Memory B cell (primary cell): ENCODE measurements at places on chromosomes 3 and 15.

DNA sequence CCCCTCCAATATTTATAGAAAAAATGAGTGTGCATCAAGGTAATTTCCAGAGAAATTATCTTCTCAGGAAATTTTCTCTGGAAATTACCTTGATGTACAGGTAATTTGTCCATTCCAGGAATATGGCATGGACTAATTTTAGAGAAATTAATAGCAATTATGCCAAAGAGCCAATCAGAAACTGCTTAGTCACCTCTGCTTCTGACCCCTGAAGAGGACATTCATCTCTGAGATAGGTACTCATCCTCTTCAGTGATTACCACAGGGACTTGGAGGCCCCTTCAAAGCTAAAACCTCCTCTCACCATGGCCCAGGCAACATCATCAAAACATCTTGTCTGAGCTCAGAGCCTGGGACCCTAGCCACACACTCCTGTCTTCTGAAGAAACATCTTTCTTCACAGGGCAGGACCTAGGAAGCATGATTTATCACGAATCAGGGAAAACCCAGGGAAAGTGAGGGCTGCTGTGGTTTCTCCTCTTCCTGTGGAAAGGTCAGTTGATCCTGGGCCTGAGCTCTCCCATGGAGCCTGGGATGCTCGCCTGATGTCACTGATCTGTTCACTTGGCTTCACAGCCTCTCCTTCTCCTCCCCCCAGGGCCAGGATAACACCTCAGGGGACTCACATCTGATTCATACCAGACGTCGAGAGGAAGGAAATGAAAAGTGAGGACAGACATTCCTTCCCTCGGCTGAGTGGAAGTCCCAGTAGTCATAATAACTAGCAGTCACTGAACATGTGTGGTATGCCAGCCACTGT is 210.5 kb downstream of the DTWD1 start:
- H3K4me1 ChIP-seq, result no peaks in the 10 kb centered on the region
- H3K36me3 ChIP-seq, result no peaks in the 10 kb centered on the region
- H3K27ac ChIP-seq, result no peak overlapping the region
- H3K4me3 ChIP-seq, result no peak overlapping the region
- no peak for DNase-seq

DNA sequence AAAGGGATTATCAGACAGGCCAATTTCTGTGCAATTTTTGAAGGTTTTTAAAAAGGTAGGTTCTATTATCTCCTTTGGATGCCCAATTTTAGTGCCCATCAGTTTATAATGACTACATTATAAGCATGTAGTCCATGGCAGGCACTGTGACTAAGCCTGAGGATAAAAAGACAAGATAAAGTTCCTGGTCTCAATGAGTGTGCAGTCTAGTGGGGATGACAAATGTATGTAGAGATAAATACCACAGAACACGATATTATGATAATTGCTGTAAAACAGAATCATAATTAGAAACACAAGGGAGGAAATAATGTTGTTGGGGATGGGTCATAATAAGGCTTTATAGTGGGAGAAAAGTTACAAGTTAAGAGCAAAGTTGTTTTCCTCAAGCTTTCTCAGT is 163.1 kb downstream of the ZNF385D start:
- H3K36me3 ChIP-seq, result no peaks in the 10 kb centered on the region
- no peak overlapping the region for H3K4me3 ChIP-seq
- no peaks in the 10 kb centered on the region for H3K27me3 ChIP-seq
- DNase-seq, result no peak
- no peak overlapping the region for H3K27ac ChIP-seq

GRCh38 chr15:47756872-47757271 is 39.6 kb downstream of the SEMA6D start:
- no peak for DNase-seq
- no peaks in the 10 kb centered on the region for H3K4me1 ChIP-seq
- H3K27ac ChIP-seq, result no peak overlapping the region
- H3K36me3 ChIP-seq, result peaks cover 1% of the 10 kb centered on the region

DNA sequence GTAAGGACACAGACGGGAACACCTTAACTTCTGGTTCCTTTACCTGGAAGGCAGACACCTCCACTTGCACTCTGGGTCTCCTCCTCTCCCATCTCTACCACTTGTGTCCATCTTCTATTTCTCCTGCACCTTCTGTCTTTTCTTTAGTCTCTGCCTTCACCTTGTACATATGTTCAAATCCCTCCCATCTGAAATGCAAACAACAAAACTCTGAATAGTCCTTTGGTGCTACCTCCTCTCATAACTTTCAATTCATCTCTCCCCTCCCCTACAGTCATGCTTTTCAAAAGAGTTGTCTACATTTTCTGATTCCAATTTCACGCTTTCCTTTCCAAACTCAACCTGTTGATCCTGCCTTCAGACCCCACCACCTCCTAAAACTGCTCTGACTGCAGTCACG is 5.3 kb upstream of the CRABP1 start:
- H3K36me3 ChIP-seq, result no peaks in the 10 kb centered on the region
- no peak for DNase-seq
- H3K4me3 ChIP-seq, result no peak overlapping the region
- H3K27ac ChIP-seq, result no peak overlapping the region
- H3K27me3 ChIP-seq, result peaks cover 14% of the 10 kb centered on the region

DNA sequence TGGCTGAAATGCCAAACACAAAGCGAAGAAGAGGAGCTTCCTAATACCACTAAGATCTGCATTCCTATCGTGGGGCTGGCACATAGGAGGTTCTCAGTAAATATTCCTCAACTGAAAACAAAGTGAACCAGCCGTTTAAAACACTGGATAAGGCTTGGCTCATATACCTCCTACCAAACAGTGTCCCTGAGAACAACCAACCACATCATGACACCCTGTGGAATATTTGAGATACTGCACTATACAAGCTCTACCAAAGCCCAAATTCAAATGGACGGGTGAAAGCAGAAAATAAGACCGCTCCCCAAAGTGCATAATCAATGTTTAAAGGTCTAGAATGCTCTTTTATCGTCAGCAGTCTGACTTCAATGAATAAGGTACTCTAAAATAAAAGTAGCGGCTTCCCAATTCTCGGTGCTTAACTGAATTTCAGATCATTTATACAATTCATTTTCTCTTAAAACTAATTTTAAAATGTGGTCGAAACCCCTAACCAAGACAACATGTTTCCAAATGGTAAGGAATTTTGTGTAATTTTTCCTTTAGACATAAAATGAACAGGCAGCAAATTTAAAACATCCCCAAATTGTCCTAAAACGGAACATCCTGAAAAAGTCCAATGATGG is 425.8 kb downstream of the ERC2 start:
- H3K27me3 ChIP-seq, result peaks cover 3% of the 10 kb centered on the region
- H3K36me3 ChIP-seq, result no peaks in the 10 kb centered on the region
- no peak overlapping the region for H3K27ac ChIP-seq
- no peak for DNase-seq
- H3K4me3 ChIP-seq, result no peak overlapping the region

DNA sequence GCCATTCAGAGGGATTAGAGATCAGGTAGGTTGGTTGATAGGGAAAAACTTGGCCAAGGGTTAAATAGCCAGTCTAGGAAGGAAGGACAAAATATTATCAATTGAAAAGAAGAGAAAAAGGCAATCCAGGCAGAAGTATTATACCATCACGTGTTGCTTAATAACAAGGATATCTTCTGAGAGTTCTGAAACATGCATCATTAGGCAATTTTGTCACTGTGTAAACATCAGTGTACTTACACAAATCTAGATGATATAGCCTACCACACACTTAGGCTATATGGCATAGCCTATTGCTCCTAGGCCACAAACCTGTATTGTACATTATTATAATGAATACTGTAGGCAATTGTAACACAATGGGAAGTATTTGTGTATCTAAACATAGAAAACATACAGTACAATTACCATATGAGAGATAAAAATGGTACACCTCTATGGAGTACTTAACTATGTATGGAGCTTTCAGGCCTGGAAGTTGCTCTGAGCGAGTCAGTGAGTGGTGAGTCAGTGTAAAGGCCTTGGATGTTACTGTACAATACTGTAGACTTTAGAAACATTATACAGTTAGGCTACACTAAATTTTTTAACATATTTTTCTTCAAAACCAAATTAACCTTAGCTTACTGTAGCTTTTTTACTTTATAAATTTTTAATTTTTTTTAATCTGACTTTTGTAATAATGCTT is 2.7 kb downstream of the TEX55 start:
- H3K36me3 ChIP-seq, result no peaks in the 10 kb centered on the region
- H3K27me3 ChIP-seq, result peaks cover 1% of the 10 kb centered on the region
- no peak overlapping the region for H3K4me3 ChIP-seq
- no peak overlapping the region for H3K27ac ChIP-seq

DNA sequence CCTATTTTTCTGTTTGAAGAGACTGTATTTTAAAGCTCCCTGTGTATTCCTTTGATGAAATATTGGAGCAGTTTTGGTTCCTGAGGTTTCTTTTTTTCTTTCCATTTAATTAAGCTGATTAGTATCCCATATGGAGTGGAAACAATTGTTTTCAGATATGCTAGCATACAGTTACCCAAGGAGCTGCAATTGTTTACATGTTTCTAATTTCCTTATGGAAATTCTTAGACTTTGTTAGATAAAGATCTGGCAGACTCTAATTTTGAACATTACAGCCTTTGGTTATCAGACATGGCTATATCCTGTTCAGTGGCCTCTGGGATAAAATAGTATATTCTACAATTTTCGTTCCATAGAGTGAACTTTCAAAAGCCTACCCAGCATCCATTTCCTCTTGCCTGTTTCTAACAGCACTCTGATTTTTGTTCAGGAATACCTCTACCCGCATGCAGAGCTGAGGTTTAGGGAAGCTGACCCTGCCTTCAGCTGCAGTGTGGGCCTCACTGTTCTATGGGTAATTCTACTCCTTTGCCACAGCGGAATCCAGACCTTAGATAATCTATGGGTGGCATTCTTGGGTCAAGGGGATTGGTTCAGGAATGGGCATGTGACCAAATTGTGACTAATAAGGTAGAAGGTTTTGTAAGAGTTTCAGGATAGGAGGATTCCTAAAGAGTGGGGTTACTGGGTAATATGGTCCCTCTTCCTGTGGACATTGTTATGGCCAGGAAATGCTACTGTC is 161.1 kb upstream of the ANKRD28 start:
- H3K36me3 ChIP-seq, result peaks cover 3% of the 10 kb centered on the region
- H3K4me1 ChIP-seq, result no peaks in the 10 kb centered on the region
- DNase-seq, result no peak
- H3K27ac ChIP-seq, result no peak overlapping the region

DNA sequence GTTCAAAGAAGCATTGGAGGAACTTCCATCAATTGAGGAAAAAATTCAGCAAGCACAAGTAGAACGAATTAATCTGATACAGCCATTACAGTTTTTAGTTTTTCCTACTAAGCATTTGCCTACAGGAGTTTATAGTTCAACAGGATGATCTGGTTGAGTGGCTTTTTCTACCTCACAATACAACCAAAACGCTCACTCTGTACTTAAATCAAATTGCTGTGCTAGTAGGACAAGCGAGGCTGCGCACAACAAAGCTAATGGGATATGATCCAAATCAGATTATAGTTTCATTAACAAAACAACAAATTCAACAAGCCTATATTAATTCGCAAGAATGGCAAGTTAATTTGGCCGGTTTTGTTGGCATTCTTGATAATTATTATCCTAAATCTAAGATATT is 44.2 kb downstream of the ETFA start:
- peaks cover 75% of the 10 kb centered on the region for H3K36me3 ChIP-seq
- no peaks in the 10 kb centered on the region for H3K4me1 ChIP-seq
- no peak overlapping the region for H3K4me3 ChIP-seq
- no peak for DNase-seq
- H3K27me3 ChIP-seq, result no peaks in the 10 kb centered on the region

GRCh38 chr3:16236856-16237393 is 27.8 kb downstream of the DPH3 start:
- H3K36me3 ChIP-seq, result peaks cover 3% of the 10 kb centered on the region
- H3K4me1 ChIP-seq, result no peaks in the 10 kb centered on the region
- peaks cover 9% of the 10 kb centered on the region for H3K27me3 ChIP-seq
- H3K27ac ChIP-seq, result no peak overlapping the region
- DNase-seq, result no peak

DNA sequence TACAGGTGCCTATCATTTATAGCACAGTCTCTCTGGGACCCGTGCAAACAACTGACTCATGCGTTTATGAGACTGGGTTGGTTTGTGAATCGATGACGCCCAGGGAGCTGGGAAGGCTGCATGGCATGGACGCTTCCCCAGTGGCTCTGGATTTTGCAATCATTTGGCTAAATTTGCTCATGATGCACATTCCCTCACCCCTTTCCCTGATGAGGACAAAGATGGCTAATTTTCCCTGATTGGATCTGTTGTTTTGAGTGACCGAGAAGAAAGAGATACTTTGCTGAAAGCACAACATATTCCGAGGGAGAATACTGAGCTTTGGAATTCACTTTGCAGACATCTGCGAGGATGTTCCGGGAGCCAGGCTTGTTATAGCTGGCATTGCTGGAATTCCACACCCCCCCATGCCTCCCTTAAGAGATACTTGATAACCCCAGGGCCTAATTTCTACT is 51.1 kb downstream of the CGNL1 start:
- H3K36me3 ChIP-seq, result no peaks in the 10 kb centered on the region
- H3K27me3 ChIP-seq, result peaks cover 11% of the 10 kb centered on the region
- no peak overlapping the region for H3K4me3 ChIP-seq
- no peaks in the 10 kb centered on the region for H3K4me1 ChIP-seq

DNA sequence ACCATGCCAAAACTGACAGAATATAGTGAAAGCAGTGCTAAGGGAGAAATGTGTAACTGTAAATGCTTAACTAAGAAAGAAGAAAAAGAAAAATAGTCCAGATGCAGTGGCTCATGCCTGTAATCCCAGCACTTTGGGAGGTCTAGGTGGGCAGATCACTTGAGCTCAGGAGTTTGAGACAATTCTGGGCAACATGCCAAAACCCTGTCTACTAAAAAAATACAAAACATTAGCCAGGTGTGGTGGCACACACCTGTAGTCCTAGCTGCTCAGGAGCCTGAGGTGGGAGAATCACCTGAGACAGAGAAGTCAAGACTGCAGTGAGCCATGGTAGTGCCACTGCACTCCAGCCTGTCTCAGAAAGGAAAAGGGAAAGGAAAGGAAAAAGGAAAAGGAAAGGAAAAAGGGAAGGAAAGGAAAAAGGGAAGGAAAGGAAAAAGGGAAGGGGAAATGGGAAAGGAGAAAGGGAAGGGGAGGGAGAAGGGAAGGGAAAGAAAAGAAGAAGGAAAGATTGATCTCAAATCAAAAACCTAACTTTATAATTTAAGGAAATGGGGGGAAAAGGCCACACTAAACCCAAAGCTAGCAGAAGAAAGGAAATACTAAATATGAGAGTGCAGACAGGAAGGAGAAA is 20.3 kb downstream of the C3orf33 start:
- H3K27ac ChIP-seq, result no peak overlapping the region
- H3K36me3 ChIP-seq, result peaks cover 20% of the 10 kb centered on the region
- no peaks in the 10 kb centered on the region for H3K27me3 ChIP-seq

GRCh38 chr3:14502472-14502871 is 37.7 kb downstream of the GRIP2 start:
- no peak overlapping the region for H3K4me3 ChIP-seq
- H3K27ac ChIP-seq, result no peak overlapping the region
- no peak for DNase-seq
- peaks cover 13% of the 10 kb centered on the region for H3K27me3 ChIP-seq
- H3K4me1 ChIP-seq, result no peaks in the 10 kb centered on the region

GRCh38 chr15:48307586-48307985 is 23.6 kb upstream of the DUT start:
- DNase-seq, result no peak
- H3K36me3 ChIP-seq, result no peaks in the 10 kb centered on the region
- no peaks in the 10 kb centered on the region for H3K4me1 ChIP-seq
- H3K4me3 ChIP-seq, result no peak overlapping the region
- H3K27me3 ChIP-seq, result no peaks in the 10 kb centered on the region
